ENCODE measurements at places on chromosomes 2 and 18.

GRCh38 chr2:78644854-78645253 lies 380.6 kb upstream of the REG3G start:
- DNase-seq: no peak

- no peak for DNase-seq
These were observed 36.4 kb downstream of the ZC3H15 start for GRCh38 chr2:186522450-186522849.

- no peak for DNase-seq
These were observed 19.3 kb downstream of the TTN start for GRCh38 chr2:178787934-178788333.

DNA sequence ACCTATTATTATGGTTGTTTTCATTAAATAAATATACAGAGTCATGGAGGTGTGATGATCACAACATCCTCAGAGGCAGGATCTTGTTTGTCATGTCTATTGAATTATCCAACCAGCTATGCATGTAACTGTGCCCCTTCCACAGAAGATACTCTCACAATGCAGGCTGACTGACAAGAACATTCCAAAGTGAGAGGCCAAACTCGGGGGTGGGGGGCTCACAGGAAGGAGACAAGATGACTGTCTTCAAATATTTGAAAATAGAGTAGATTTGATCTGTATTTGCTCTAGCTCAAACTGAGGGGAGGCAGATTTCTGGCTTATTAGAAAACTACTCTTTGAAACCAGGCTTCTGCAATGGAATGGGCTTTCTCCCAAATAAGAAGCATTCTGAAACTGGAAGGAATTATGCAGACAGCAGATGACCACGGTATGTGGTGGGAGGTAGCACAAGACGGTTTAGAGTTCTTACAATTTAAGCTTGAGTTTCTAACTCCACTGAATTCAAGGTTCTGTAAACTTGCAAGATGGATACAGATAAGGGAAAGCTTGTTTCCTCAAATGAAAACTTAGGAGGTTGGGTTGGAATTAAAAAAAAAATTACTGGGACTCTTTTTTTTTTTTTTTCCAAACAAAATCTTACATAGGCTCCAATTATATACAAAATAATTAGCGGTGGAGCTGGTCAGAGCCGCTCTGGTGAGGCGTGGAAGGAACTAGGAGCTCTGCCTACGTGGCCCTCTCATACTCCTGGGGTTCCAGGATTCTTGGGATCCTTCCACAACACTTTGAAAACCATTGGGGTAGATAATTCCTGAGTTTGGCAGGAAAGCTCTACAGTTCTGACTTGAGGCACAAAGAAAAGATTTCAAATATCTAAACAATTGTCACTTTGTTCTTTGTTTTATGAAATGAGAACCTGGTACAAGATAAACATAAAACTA lies 79.3 kb downstream of the PLA2R1 start:
- DNase-seq: no peak

DNA sequence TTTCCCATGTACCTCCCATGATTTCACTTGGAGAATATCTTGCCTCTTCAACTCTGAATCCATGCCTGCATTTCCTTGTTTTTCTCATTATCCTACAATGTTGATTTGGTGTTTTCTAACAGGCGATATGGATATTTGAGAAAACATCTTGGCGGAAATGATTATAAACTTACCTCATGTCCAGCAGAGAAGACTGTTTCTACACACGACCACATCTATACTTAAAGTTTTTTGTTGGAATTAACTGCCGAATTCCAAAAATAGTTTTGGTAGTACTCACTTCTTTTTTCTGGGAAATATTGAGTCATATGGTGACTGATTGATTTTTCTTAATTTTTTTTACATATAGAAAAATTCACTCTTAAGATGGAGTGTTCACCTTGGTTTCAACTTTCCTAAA lies 41.4 kb upstream of the TMEFF2 start:
- DNase-seq: no peak

GRCh38 chr2:100903534-100904258 lies 83.8 kb downstream of the NPAS2 start:
- no peak for DNase-seq

GRCh38 chr18:79395761-79396404 lies at the start of gene NFATC1:
Gene NFATC1, plus strand, starts transcription at chr18:79395930. Its CDS starts 295 bp downstream, at chr18:79396225.
- peak; percentile 82 for DNase-seq

DNA sequence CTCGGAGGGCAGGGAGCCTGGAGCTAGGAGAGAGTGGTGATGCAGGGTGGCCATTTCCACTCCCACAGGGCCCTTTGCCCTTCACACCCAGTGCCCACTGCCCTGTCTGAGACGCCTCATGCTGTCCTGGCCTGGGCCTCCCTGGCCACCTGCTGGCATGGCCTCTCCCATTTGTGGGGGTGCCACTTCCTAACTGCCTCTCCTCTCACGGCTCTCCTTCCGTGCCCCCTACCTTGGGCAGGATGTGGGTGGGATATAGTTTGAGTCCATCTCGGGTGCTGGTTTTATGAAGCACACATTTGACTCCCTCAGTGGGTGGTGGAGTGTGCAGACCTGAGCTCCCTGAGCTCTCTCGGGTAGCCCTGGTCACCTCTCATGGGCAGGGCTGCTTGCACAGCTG lies 46.0 kb downstream of the DGKD start:
- peak; percentile 30 for DNase-seq

GRCh38 chr18:60092073-60092472 lies 192.3 kb downstream of the PMAIP1 start:
- DNase-seq: no peak

DNA sequence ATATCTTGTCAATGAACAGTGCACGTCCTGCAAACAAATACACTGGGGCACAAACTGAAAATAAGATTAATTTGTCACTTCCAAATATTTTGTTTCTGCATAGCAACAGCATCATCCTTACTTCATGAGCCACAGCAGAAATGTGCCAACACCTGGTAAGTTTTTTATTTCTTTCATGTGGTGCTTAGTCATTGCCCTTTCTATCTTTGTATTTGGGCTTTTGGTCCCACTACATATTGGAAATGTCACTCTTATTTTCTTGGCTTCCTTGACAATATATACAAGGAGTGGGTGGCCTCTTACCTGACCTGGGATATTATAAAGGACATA lies 208.0 kb downstream of the RBM43 start:
- DNase-seq: no peak

DNA sequence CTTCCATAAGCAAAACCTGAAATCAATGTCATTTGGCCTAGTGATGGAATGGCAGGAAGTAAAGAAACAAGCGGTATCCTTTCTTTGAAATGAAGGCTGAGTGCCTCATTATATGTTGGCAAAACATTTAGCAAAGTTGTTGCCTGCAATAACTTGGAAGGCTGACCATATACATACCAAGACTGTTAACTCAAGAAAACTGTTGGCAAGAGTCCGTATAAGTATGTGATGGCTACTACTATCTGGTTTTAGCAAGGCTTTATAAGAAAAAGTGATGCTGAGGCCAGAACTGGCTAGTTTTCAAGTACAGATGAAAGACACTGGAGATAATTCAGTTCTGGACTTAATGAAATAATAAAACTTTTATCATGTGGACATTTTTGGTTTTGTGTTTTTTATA lies 356.2 kb downstream of the ZNF521 start:
- no peak for DNase-seq

- DNase-seq: no peak
These were observed 90.1 kb upstream of the CAVIN2 start for GRCh38 chr2:191936882-191937405.

DNA sequence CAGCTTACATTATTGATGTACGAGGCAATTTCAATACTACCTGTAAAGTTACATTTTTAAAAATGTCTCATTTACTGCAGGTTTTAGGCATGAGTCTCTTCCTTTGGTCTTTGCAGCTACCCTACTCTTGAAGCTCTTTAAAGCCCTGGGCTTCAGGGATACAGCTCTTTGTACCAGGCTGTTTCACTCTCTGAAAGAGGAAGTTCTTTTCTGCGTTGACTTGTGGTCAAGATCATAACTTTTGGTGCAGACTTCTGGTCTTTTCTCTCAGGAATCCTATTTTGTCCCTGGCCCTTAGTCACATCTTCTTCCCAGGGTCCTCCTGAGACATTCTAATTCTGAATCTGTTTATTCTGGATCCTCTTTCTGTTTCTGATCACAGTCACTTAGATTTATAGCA lies 16.6 kb upstream of the HRH4 start:
- no peak for DNase-seq

DNA sequence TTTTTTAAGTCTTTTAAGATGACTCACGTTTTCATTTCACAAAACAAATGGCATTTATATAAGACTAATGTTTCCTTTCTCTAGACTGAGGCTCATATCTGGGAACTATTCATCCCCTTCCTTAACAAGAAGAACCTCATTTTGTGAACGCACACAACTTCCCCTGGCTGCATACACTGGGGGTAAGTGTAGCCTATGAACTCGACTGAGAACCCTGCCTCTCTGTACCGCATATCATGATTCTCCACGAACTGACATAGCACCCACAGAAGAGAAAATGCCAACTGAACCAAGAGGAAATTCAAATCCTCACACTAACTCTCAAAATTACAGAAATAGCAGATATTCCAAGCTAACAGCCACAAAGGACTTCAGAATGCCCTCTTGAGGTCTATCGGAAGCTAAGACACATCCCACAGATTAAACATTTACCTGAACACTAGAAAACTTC lies 236.7 kb downstream of the TCF4 start:
- DNase-seq: no peak

- DNase-seq: no peak
These were observed 181.9 kb downstream of the MEMO1 start for GRCh38 chr2:31828891-31829290.

- no peak for DNase-seq
These were observed 69.6 kb upstream of the UGP2 start for GRCh38 chr2:63772061-63772460.

- DNase-seq: no peak
These were observed 6.2 kb downstream of the IMPA2 start for GRCh38 chr18:11987527-11987926.

- no peak for DNase-seq
These were observed 381.3 kb upstream of the SPRED2 start for GRCh38 chr2:65813631-65814173.

GRCh38 chr18:3151399-3152264 lies 68.1 kb downstream of the MYOM1 start:
- DNase-seq: no peak

GRCh38 chr2:144461308-144461766 lies 58.6 kb downstream of the ZEB2 start:
- no peak for DNase-seq

DNA sequence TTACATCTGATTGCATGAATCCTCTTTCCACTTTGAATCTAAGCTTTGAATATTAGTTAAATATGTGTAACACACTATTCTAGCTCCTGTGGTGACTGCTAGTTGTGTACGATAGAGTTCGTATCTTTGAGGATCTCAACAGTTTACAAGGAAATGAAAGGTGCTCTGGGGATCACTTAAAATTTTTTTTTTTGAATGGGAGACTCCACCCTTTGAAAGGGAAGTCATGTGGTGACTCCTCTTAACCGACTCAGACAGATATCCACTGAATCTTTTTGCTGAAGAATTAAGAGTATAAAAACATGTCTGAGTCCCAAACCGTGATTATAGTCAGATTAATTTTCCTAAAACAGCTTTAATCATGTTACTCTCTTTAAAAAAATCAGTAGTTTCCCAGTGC lies 4.0 kb downstream of the CLIP4 start:
- no peak for DNase-seq

DNA sequence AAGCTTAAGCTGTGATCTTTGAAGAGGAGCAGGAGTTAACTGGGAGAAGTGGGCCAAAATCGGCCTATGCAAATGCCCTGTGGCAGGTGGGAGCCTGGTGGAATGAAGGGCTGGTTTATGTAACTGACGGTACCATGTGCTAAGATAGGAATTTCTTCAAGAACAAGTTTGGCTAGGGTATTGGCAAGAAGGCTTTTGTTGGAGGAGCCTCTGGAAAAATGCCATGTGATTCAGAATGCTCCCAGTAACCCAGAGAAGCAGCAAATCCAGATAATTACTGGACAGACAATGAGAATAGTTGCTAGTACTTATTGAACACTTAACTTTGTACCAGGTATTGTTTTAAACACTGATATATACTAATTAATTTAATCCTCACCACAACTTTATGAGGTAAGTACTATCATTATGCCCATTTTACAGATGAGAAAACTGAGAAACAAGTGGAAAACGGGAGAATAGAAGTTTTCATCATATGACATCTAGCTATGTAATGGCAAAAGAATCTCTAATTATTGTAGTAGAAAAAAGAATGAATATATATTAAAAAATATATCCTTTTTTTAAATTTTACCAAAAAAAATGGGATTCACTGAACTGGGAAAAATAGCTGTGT lies 9.1 kb upstream of the FAM124B start:
- DNase-seq: no peak

- no peak for DNase-seq
These were observed 131.3 kb upstream of the ACAA2 start for GRCh38 chr18:49944663-49945062.

- peak; percentile 72 for DNase-seq
These were observed 158.8 kb upstream of the SLC39A10 start for GRCh38 chr2:195498176-195498575.

DNA sequence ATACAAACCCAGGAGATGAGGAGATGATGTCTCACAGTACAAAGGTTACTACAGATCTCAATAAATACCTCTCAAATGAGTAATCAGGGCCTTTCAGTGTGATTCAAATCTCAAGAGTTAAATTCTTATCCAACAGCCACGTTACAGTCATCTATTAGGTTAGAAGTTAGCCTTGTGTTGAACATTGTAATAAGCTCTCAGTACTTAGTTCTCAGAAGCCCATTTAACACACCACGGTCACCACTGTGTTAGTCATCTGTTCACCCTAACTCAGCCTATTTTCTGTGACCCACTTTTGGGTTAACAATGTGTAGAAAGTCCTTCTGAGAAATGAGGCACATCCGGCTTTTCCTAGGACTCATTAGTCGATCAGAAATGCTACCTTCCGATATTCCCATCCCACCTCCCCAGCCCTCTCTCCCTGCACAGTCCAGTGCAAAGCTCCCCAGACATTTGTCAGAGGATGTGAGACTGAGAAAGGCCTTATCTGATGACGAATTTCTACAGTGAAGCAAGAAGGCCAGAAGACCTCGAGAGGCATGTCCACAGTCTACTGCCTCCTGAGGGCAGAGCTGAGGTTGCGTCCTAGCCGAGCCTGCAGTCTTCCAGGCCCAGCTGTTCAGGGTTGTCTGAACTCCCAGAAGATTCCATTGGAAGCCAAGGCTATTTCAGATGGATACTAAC lies 92.6 kb downstream of the ACTR2 start:
- DNase-seq: no peak

- DNase-seq: no peak
These were observed 100.5 kb upstream of the SPRED2 start for GRCh38 chr2:65532937-65533336.

GRCh38 chr2:173989160-173989883 lies 24.1 kb upstream of the SP3 start:
- no peak for DNase-seq

DNA sequence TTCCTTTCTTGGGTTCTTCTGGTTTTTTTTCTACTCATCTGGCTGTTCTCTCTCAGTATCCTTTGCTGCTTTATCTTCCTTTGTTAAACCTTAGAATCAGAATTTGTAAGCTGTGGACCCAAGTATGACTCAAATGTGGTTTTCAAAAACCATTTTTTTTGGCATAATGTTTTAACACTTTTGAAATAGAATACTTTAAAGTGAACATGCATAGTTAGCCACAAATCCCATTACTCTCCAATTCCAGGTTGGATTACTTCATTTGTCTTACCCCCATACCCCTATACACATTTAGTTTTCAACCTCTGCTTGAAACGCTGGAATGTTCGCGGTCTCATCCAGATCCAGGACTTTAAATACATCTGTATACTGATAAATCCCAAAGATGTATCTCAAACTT lies 29.1 kb downstream of the ALMS1 start:
- DNase-seq: no peak

GRCh38 chr2:142591420-142591819 lies 286.0 kb upstream of the KYNU start:
- DNase-seq: no peak

- no peak for DNase-seq
These were observed 28.2 kb upstream of the ZC3H15 start for GRCh38 chr2:186457908-186458307.
